GM23338 (cell line): ENCODE measurements at places on chromosomes 2 and 18.

DNA sequence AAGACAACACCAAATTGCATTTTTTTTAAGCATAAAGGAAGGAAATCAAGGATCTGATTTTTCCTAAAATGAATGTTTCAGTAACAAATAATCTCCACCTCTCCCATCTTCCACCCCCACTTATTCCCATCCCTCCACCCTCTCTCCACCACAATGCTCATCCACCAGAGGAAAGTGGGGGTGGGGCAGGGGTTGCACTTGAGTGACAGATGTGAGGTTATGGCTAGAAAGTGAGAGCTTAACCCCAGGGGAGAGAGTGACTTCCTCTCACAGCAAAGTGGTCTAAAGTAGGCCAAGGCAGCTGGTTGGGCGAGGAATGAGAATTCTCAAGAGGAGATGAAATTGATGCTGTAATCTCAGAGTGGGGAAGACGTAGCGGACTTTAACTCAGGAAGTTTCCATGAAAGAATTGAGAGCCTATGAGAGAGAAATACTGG, 104.7 kb downstream of the HNRNPLL start:
- DNase-seq = no peak

DNA sequence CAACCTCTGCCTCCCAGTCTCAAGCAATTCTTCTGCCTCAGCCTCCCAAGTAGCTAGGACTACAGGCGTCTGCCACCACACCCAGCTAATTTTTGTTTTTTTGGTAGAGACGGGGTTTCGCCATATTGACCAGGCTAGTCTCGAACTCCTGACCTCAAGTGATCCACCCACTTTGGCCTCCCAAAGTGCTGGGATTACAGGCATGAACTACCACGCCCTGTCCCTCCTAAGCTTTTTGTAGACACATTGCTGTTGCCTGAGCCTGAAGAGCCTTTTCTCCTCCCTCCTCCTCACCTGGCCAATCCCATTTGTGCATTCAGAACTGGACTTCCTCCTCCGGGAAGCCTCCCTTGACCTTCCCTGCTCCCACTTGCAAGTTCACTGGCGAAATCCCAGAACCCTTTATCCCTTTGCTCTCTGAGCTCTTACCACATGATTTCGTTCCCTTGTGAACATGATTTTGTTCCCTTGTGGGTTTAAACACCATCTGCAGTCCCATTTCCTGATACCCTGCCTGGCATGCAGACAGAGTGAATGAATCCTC, 2.6 kb downstream of the C2orf72 start:
- no peak for DNase-seq

GRCh38 chr2:160674146-160674750, 180.6 kb upstream of the RBMS1 start:
- DNase-seq = no peak

GRCh38 chr2:52976143-52976949, 791.3 kb upstream of the CHAC2 start:
- DNase-seq = peak; percentile 75

DNA sequence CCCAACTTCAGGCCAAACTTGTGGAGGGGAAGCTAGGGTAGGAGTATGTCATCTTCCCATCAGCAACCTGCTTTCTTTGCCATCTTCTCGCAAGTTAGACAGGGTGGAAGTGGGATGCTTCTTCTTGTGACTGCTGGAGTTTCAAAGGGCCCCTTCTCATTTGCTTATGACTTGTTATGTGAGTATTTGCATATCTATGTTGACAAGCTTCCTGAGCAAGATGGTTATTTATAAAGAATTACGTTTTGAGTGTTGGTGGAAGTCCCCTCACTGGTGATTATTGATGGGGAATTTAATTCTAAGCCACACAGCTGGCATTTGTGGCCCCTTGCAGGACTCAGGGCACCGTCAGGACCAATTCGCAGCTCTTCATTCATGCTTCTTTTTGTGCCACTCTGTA, 791.0 kb downstream of the LRRTM4 start:
- no peak for DNase-seq

GRCh38 chr2:234472155-234472554, 24.7 kb downstream of the ARL4C start:
- no peak for DNase-seq

- DNase-seq = peak; percentile 48
Measured at GRCh38 chr2:46131-46470, 204 bp downstream of the FAM110C start.

DNA sequence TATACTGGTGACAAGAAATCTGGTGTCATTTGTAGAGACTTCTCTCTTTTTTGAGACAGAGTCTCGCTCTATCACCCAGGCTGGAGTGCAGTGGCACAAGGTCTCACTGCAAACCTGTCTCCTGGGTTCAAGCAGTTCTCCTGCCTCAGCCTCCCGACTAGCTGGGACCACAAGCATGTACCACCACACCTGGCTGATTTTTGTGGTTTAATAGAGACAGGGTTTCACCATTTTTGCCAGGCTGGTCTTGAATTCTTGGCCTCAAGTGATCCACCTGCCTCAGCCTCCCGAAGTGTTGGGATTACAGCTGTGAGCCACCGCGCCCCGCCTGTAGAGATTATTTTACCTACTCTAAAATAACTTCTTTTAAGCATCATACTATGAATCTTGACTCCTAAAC, 6.5 kb downstream of the HNRNPLL start:
- DNase-seq = no peak

DNA sequence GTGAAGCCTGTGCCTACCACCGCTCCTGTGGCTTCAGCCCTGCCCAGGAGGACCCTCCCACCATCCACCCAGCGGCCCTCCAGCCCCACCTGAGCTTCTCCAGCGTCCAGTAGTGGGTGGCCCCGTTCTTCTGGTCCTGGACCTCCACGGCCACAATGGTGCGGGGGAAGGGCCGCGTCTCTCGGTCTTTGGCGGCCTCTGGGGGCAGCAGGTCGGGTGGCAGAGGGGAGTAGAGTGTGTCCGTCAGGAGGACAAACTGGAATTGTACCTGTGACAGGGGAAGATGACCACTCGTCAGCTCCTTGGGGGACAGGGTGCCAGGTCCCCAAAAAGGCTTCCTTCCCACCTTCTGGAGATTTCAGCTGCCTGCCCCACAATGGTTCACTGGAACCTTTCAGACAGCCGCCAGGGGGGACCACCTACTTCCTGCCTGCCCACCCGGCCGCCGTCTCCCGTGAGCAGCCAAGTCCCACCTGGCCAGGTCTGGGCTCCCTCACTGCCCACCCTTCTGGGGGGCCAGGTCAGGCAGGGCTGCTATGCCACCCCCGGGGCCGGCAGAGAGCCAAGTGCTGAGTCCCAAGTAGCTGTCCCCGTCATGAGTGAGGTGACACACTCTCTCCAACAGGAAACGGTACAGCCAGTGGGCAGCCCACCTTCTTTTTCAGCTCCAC, 59.3 kb downstream of the KIF1A start:
- no peak for DNase-seq

- DNase-seq = no peak
Measured at GRCh38 chr2:8259106-8259840, 422.6 kb upstream of the ID2 start.

DNA sequence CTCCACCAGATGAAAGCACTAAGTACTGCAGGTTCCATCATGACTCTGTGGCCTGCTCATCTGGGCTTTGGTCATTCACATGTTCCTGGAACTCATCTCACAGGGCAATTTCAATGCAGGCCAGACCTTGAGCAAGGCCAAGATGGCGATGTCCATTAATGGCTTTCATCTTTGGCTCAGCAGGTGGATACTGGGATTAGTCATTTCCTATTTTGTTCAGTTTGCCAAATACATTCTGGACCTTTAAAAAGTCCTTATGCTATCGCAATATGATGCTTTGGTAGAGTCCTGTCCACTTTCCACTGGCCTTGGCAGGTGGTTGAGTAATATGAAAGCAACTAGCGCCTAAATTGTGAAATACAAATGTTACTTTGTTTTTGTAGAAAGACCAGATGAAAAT, 170.1 kb upstream of the REV1 start:
- no peak for DNase-seq

DNA sequence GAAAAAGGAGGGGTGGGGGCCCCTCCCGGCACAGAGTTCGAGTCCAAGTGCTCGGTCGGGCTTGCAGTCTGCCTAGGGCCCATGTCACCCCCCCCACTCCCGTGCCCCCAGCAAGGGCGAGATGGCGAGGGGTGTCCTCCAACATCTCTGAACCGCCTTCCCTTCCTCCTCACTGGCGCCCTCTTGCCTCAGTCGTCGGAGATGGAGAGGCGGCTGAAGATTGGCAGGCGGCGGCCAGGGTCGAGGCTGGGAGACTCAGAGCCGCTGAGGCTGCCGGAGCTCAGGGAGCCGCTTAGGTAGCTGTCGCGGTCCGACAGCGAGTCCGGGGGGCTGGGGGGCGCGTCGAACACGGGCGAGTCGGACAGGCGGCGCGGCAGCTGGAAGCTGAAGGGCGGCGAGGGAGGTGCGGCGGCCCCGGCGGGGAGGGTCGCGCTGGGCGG, 2.3 kb downstream of the ZFP36L2 start:
- DNase-seq = peak; percentile 85

DNA sequence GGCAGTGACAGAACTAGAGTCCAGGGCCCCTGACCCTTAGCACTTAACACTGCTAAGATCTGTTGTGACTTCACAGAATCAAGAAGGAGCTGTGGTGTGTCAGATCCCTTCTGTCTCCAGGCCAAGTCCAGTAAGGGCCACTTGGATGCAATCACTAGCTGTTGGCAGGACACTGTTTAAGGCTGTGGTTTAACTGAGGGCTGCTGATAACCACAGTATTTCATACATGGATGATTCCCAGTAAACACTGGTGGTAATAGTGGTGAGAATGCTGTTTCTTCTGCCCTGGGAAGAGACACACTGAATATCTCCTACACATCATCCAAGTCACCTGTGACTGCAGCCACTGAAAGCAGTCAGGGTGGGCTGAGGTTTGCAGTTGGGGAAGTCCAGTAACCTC, 77.7 kb upstream of the FBXO11 start:
- no peak for DNase-seq

GRCh38 chr2:181948227-181948626, 37.4 kb upstream of the PPP1R1C start:
- DNase-seq = no peak

GRCh38 chr18:37249895-37250618, 315.5 kb downstream of the CELF4 start:
- no peak for DNase-seq

DNA sequence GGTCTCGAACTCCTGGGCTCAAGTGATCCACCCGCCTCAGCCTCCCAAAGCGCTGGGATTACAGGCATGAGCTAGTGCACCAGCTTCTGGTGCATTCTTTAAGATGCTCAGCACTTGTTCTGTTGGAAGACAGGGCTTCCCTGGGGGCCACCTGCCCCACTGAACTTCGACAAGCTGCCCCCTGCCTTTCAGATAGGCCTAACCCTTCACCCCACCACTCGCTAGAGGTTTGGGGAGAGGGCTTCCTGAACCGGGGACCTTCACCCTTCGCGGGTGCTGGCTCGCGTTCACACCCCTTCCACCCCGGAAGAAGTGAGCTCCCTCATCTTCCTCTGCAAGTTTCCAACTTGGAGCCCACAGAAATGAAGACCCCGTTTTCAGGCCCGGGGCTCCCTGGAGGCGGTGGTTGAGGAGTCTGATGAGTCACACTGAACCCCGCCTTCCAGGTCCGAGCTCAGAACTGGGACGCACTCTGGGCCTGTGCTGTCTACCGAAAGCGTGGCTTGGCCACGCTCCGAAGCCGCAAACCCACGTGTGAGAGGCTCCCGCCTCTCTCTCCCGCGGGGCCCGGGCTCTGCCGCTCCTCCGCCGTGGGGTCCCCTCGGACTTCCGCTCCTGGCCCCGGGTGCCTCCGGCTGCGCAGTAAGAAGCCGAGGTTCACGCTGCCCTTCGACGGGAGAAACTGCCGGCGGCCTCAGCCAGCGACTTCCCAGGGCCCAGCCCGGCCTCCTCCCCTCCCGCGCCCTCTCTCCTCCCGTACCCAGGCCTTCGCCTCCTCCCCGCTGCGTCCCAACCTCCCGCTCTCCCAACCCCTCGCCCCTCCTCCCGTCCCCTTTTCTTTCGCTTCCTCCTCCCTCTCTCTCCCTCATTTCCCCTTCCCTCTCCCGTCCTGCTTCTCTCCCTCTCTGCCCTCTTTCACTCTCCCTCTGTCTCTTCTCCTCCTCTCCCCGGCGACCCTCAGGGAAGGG, 47.5 kb upstream of the SP3 start:
- peak; percentile 91 for DNase-seq

DNA sequence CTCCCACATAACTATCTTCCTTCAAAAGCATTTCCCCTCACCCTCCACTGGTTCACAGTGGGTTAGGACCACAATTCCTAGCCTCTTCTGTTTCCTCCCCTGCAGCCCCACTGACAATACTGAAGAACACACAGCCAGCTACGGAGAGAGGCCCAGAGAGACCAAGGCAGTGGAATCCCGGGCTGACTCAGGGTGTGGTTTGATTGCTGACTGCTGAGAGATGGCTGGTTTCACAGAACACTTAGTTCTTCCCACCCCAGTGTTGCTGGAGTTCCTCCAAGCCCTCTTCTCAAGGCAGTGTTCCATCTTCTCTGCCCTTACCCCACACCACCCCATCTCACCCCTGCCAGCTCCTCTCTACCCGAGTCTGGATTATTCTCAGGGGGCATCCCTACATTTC, 43.3 kb upstream of the ZFP36L2 start:
- no peak for DNase-seq

DNA sequence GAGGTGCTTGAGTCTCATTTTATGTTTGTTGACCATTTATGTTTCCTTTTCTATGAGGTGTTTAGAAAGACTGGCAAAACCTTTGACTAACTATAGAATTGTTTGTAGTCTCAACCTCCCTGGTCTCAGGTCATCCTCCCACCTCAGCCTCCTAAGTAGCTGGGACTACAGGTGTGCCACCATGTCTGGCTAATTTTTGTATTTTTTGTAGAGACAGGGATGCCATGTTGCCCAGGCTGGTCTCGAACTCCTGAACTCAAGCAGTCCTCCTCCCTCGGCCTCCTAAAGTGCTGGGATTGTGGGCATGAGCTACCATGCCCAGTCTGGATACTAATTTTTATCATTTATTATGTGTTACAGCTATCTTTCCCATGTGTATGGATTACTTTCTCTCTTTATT, 67.8 kb downstream of the EML4 start:
- DNase-seq = no peak

- no peak for DNase-seq
Measured at GRCh38 chr2:174766271-174766670, 2.0 kb upstream of the CHRNA1 start.

DNA sequence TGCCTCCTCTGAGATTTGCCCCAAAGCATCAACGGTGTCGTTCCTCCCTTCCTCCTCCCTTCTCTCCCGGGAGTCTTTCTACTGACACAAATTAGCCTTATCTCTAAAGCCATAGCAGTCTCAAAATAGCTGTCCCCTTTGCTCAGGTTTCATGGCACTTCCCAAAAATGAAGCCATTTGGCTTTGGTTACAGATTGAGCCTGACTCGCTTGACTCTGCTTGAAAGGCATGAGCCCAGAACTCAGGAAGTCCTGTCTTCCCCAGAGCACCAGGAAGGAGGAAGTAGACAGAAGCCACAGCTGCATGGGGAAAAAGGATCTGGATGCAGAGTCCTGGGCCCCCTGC, 234.4 kb upstream of the RGPD4 start:
- DNase-seq = no peak

DNA sequence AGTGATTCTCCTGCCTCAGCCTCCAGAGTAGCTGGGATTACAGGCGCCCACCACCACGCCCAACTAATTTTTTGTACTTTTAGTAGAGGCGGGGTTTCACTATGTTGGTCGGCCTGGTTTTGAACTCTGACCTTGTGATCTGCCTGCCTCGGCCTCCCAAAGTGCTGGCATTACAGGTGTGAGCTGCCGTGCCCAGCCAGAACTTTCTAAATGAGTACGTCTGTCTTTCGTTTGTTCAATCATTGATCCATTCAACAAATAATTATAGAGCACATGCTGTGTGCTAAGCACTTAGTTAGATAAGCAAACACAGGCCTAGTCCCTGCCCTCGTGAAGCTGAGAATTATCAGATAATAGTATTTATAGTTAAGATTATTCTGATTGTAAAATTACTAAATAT, 56.5 kb downstream of the TTC39C start:
- no peak for DNase-seq

GRCh38 chr2:40511661-40512213, 59.8 kb upstream of the SLC8A1 start:
- peak; percentile 8 for DNase-seq
